Left ventricle myocardium superior (tissue), 1 donor: ENCODE measurements at places on chromosomes 13 and 19. TPM values are rescaled to one million over a fixed set of nuclear protein-coding genes. Genes with fewer than 3 reads are reported as not detected.

Gene CPB2
- not detected for total RNA-seq

Gene LILRB3
- total RNA-seq = 4.3 TPM

Gene ZNF491
- 2.6 TPM for total RNA-seq

Gene PRKACA
- total RNA-seq = 514 TPM

Gene ATXN8OS
- total RNA-seq = not detected

Gene ATP4B
- total RNA-seq = not detected

Gene RAD23A
- 188 TPM for total RNA-seq

Gene ZNF600
- 2.0 TPM for total RNA-seq

Gene ZNF442
- total RNA-seq = 3.5 TPM

Gene OVOL3
- not detected for total RNA-seq

Gene CALR3
- total RNA-seq = not detected

Gene ZFR2
- total RNA-seq = not detected
